Ovary (tissue), 10 donors: ENCODE measurements at places on chromosomes 7 and 10. TPM values are rescaled to one million over a fixed set of nuclear protein-coding genes. Genes with fewer than 3 reads are reported as not detected.

DNA sequence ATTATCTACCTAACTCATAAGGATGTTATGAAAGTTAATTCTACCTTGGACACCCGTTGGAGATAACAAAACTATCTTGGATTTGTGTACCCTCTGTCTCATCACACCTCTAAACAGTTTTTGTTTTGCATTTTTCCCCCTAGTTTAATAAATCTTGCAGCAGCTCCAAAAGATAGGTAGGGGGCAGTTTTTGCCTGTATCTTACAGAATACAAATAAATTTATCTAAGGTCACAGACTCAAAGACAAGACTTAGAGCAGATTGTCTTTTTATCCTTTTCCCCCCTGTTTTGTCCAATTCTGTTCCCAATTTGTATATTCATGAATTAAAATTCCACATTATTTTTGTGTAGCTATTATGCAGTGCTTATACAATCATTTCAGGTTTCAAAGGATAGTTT lies 5.0 kb upstream of the SORCS1 start:
- H3K27ac ChIP-seq = no peak overlapping the region
- H3K4me3 ChIP-seq = no peak overlapping the region
- no peaks in the 10 kb centered on the region for H3K36me3 ChIP-seq
- no peaks in the 10 kb centered on the region for H3K27me3 ChIP-seq
- no peak for DNase-seq

GRCh38 chr10:32372000-32372875 lies 25.3 kb upstream of the EPC1 start:
- H3K4me3 ChIP-seq = no peak overlapping the region
- H3K4me1 ChIP-seq = peaks cover 1% of the 10 kb centered on the region
- no peak overlapping the region for H3K27ac ChIP-seq
- H3K27me3 ChIP-seq = no peaks in the 10 kb centered on the region
- no peak for DNase-seq

DNA sequence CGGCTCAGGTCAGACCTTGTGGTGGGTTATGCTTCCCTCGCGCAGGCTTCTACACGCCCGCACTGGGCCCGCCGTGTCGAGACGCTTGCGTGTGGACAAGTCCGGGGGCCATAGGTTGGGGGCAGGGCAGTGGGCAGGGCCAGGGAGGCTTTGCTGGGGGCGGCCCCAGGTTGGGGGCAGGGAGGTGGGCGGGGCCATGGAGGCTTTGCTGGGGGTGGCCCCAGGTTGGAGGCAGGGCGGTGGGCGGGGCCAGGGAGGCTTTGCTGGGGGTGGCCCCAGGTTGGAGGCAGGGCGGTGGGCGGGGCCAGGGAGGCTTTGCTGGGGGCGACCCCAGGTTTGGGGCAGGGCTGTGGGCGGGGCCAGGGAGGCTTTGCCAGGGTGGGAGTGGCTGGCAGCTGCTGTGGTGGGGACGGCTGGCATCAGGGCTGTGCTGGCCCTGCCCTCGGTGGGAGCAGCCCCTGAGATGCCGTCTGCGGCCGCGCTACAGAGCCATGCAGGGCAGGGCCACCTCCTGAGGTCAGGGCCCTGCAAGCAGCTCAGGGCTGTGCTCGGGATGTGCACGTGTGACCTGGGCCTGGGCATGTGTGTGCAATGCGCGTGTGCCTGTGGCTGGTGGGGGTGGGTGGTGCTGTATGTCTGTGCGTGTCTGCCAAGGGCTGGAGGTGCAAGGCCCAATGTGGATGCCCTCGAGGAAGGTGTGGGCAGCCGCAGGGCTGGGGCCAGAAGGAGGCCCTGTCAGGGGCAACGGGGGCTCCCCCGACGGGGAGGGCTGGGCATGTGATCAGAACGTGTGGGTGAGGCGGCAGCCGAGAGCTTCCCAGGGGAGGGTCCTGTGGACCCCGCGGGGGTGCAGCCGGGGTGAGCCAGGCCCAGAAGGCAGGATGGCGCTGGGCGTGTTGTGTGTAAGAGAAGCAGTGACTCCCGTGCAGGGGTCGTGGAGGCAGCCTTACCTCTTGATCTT lies 72.5 kb upstream of the NKX6-2 start:
- H3K36me3 ChIP-seq = no peaks in the 10 kb centered on the region
- H3K4me1 ChIP-seq = no peaks in the 10 kb centered on the region
- peak; percentile 27 for DNase-seq

GRCh38 chr10:63843107-63843506 lies 321.9 kb downstream of the REEP3 start:
- H3K4me1 ChIP-seq = no peaks in the 10 kb centered on the region
- H3K27ac ChIP-seq = no peak overlapping the region
- H3K4me3 ChIP-seq = no peak overlapping the region
- no peaks in the 10 kb centered on the region for H3K27me3 ChIP-seq
- no peak for DNase-seq
- no peaks in the 10 kb centered on the region for H3K36me3 ChIP-seq

- H3K27me3 ChIP-seq = no peaks in the 10 kb centered on the region
- H3K27ac ChIP-seq = no peak overlapping the region
- peaks cover 6% of the 10 kb centered on the region for H3K4me1 ChIP-seq
- no peaks in the 10 kb centered on the region for H3K36me3 ChIP-seq
- peak; percentile 8 for DNase-seq
- H3K4me3 ChIP-seq = no peak overlapping the region
Observed at GRCh38 chr10:78450239-78450638, 416.6 kb downstream of the RPS24 start.

GRCh38 chr10:20949967-20950366 lies 52.9 kb upstream of the NEBL start:
- H3K27ac ChIP-seq = no peak overlapping the region
- H3K4me3 ChIP-seq = no peak overlapping the region
- no peaks in the 10 kb centered on the region for H3K4me1 ChIP-seq
- DNase-seq = no peak

- no peaks in the 10 kb centered on the region for H3K27me3 ChIP-seq
- H3K27ac ChIP-seq = no peak overlapping the region
- no peaks in the 10 kb centered on the region for H3K36me3 ChIP-seq
Observed at GRCh38 chr10:95793401-95794045, 37.6 kb downstream of the ENTPD1 start.

DNA sequence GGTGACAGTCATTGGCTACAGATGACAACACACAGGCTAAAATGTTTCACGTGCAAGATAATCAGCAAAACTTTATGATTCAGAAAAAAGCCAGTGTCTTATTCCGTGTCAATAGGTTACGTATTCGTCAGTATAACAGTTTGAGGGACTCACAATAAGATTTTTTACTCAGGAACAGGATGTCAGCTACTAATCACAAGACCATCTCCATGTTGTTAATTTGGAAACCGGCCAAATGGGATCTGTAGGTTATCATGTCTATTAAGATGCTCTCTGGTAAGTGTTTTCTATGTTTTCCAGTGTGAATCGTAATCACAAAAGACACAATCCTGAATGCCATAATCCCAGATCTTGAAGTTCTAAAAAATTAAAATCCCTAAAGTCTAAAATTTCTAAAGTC lies 197.3 kb downstream of the ETV1 start:
- no peaks in the 10 kb centered on the region for H3K4me1 ChIP-seq
- no peak overlapping the region for H3K27ac ChIP-seq
- no peaks in the 10 kb centered on the region for H3K27me3 ChIP-seq
- no peak for DNase-seq
- H3K36me3 ChIP-seq = no peaks in the 10 kb centered on the region

DNA sequence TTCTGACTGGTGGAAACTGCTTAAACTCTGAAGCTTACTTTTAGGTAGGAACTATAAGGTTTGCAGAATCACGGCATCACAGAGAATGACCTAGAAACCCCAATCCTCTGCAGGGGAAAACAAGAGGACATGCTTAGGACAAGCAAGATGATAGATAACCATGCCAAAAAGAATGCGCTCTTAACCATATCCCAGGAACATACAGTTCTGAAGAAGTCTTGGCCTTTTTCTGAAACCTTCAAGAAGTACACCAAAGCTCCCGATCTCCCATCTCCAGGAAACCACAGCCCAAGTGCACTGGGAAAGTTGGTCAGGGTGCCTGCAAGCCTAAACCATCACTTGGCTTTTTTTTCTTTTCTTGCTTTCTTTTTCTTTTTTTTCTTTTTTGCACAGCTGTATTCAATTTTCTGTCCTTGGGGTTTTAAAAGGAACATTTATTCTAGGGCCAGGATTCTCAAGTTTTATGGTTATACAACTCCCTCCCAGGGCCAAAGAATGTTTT lies 12.2 kb upstream of the SVIL start:
- H3K36me3 ChIP-seq = no peaks in the 10 kb centered on the region
- H3K4me1 ChIP-seq = peaks cover 40% of the 10 kb centered on the region
- DNase-seq = no peak
- peak overlapping the region; percentile 9 for H3K27ac ChIP-seq
- no peak overlapping the region for H3K4me3 ChIP-seq

- no peak overlapping the region for H3K4me3 ChIP-seq
- H3K27ac ChIP-seq = no peak overlapping the region
- H3K36me3 ChIP-seq = no peaks in the 10 kb centered on the region
Observed at GRCh38 chr10:25704622-25705021, 229.4 kb upstream of the MYO3A start.

DNA sequence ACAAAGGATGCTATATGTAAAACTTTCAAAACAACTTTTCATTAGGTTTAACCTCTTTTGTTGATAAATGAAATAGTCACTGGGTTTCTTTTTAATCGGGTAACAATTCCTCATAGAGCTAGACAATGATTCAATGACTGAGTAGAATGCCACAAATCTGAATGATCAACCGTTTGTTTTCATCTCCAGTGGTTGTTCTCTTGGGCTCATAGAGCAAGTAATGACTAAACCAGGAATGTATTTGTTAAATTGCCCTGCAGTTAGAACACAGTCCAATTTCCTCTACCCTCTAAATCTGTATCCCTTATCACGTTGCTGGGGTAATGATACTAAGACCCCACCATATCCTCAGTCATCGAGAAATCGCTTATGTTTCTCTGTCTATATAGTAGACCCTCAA lies 40.0 kb downstream of the CNNM1 start:
- no peaks in the 10 kb centered on the region for H3K4me1 ChIP-seq
- DNase-seq = no peak
- no peaks in the 10 kb centered on the region for H3K36me3 ChIP-seq
- H3K27me3 ChIP-seq = no peaks in the 10 kb centered on the region
- no peak overlapping the region for H3K4me3 ChIP-seq
- H3K27ac ChIP-seq = no peak overlapping the region

- no peaks in the 10 kb centered on the region for H3K36me3 ChIP-seq
- no peak overlapping the region for H3K4me3 ChIP-seq
- DNase-seq = no peak
- no peaks in the 10 kb centered on the region for H3K4me1 ChIP-seq
- no peaks in the 10 kb centered on the region for H3K27me3 ChIP-seq
Observed at GRCh38 chr7:28497009-28497408, 84.7 kb downstream of the CREB5 start.

- no peak overlapping the region for H3K4me3 ChIP-seq
- no peaks in the 10 kb centered on the region for H3K4me1 ChIP-seq
Observed at GRCh38 chr7:1227814-1228544, 4.7 kb upstream of the UNCX start.

DNA sequence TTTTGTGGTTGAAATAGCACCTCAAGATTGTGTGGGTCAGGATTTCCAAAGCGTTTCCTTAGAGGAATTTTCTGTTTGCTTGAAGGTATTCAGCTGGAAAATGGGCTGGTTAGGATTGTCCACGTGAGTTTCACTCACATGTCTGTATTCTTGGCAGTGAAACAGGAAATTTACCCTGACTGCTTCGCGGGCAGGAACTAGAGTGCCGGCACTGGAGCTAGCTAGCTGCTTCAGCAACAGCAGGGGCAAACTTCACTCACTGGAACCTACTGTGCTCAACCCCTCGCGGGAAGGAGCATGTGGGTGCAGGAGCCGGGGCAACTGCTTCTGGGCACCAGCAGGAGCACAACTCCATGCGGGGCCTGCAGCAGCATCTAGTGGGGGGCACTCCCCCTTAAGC lies 38.0 kb upstream of the RTKN2 start:
- H3K27me3 ChIP-seq = no peaks in the 10 kb centered on the region
- H3K36me3 ChIP-seq = no peaks in the 10 kb centered on the region
- H3K4me3 ChIP-seq = no peak overlapping the region

DNA sequence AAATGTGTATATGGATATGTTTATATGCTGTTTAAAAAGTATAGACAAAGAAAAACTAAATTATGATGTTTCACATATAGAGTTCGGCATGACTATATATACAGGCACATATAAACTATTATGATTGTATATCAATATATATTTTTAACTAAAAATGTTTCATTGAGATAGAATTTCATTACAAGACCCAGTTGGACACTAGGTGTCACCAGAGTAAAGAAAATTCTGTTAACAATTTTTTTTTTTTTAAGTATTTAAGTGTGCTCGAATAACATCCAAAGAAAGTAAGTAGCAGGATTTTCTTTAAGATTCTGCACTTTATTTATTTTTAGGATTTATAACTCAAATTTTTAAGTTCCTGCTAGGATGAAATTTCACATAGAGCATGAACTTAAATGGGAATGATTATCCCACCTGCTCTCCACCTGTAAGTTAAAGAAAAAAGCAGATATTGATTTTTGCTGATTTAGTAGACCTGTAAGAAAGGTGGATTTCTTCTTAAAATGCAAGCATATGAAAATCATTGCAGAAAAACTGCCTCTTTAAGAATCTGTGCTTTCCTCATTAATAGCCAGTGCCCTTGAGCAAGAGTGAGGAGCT lies 961.5 kb downstream of the PCDH15 start:
- no peak for DNase-seq
- H3K27ac ChIP-seq = no peak overlapping the region
- H3K36me3 ChIP-seq = no peaks in the 10 kb centered on the region

DNA sequence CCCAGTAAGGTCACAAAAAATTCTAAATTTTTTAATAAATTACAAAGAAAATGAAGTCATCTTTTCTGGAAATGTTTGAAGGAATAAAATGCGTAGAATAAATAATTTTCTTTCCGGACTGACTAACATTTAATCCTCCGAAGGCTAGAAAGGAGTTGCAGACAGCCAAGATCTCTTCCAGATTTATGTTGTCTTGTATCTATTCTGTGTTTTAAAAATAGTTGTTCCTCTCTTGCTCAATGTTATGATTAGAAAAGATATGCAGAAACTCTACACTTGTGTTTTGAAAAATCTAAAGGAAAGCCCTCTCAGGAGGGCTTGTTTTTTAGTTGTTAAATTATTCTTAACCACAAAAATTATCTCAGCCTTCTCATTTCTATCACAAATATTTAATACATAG lies 70.7 kb downstream of the MACC1 start:
- H3K36me3 ChIP-seq = no peaks in the 10 kb centered on the region
- H3K27me3 ChIP-seq = no peaks in the 10 kb centered on the region
- H3K4me1 ChIP-seq = no peaks in the 10 kb centered on the region
- DNase-seq = no peak

GRCh38 chr10:13882119-13882711 lies 295.4 kb downstream of the PRPF18 start:
- H3K36me3 ChIP-seq = no peaks in the 10 kb centered on the region
- no peak overlapping the region for H3K27ac ChIP-seq
- no peak for DNase-seq
- no peaks in the 10 kb centered on the region for H3K27me3 ChIP-seq

- H3K4me3 ChIP-seq = no peak overlapping the region
- no peaks in the 10 kb centered on the region for H3K36me3 ChIP-seq
- H3K27me3 ChIP-seq = no peaks in the 10 kb centered on the region
- DNase-seq = no peak
- no peak overlapping the region for H3K27ac ChIP-seq
Observed at GRCh38 chr7:91299952-91300775, 35.9 kb downstream of the FZD1 start.

- no peak overlapping the region for H3K4me3 ChIP-seq
- H3K27ac ChIP-seq = no peak overlapping the region
- H3K27me3 ChIP-seq = no peaks in the 10 kb centered on the region
- H3K36me3 ChIP-seq = no peaks in the 10 kb centered on the region
Observed at GRCh38 chr7:16284581-16284980, 136.8 kb downstream of the CRPPA start.

TLX1 gene
- not detected for total RNA-seq

ABCF2 gene
- 27.6 TPM for total RNA-seq

CYP17A1 gene
- 1.1 TPM for total RNA-seq

PRTFDC1 gene
- total RNA-seq = 14.6 TPM

GLI3 gene
- total RNA-seq = 54.2 TPM

RAPGEF5 gene
- 22.5 TPM for total RNA-seq

ANK3 gene
- total RNA-seq = 28.3 TPM

GBX1 gene
- not detected for total RNA-seq

GRID2IP gene
- total RNA-seq = 0.45 TPM
